ENCODE measurements at places on chromosomes 11 and 22.

DNA sequence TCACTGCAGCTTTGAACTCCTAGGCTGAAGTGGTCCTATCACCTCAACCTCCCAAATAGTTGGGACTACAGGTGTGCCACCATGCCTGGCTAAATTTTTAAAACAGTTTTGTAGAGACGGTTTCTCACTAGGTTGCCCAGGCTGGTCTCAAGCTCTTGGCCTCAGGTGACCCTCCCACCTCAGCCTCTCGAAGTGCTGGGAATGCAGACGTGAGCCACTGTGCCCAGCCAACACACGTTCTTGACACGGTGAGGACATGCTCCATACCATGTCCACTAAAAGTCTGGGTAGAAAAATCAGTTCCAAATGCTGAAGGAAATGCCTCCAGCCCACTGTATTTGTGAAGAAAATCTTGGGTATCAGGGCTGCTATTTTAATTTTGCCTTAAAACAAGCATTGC lies 46.9 kb downstream of the PDHX start:
- DNase-seq, result no peak

GRCh38 chr22:21026783-21027692 lies 5.3 kb downstream of the SLC7A4 start:
- DNase-seq, result peak; percentile 75

GRCh38 chr11:79261684-79262083 lies 179.1 kb downstream of the TENM4 start:
- DNase-seq, result no peak

DNA sequence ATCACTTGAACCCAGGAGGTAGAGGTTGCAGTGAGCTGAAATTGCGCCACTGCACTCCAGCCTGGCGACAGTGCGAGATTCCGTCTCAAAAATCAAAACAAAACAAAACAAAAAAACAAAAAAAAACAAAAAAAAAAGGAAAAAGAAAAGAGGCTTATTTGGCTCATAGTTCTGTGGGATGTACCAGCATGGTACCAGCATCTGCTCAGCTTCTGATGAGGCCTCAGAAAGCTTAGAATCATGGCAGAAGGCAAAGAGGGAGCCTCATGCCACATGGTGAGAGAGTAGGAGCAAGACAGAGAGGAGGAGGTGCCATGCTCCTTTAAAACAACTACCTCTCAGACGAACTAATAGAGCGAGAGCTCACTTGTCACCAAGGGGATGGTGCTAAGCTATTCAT lies 10.6 kb upstream of the PTS start:
- DNase-seq, result no peak

DNA sequence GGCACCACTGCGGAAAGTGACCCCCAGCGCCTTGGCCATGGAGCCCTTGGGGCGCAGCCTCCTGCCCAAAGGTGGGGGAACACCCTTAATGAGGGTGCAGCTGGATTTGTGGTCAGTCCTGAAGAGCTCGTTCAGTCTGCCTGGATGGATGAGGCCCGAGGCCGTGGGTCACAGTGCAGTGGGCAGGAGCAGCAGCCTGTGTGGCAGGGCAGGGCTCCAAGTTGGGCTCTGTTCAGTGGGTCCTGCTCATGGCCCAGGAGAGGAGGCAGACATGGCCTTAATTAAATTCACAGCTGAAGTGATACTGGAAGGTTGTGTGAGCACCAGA lies 33.3 kb downstream of the FAM83F start:
- DNase-seq, result no peak

DNA sequence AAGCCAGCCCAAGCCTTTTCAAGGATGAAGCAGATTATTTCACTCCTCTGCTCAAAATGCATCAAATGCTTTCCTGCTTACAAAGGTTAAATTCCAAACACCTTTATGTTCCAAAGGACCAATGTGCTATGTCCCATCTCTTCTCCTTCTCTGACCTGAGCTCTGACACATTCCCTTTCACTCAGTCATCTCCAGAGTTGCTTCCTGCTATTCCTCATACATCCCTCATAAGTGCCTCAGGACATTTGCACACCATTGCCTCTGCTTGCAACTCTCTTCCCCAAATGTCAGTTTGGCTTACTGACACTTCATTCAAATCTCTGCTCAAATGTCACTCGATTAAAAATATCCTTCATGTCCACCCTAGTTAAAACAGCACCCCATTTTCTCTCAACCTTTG lies 53.3 kb upstream of the BMAL1 start:
- DNase-seq, result no peak

GRCh38 chr11:11141065-11141464 lies 212.0 kb downstream of the CSNK2A3 start:
- no peak for DNase-seq

- DNase-seq, result no peak
Observed at GRCh38 chr22:16603448-16603768, 10.8 kb upstream of the CCT8L2 start.

- no peak for DNase-seq
Observed at GRCh38 chr11:123815122-123815521, 9.0 kb upstream of the OR6M1 start.

GRCh38 chr22:49305214-49305965 lies 522.3 kb downstream of the BRD1 start:
- DNase-seq, result peak; percentile 33

GRCh38 chr22:47884775-47885174 lies 1122.3 kb downstream of the TBC1D22A start:
- DNase-seq, result no peak

- DNase-seq, result no peak
Observed at GRCh38 chr11:10273738-10274137, 20.3 kb downstream of the SBF2 start.

DNA sequence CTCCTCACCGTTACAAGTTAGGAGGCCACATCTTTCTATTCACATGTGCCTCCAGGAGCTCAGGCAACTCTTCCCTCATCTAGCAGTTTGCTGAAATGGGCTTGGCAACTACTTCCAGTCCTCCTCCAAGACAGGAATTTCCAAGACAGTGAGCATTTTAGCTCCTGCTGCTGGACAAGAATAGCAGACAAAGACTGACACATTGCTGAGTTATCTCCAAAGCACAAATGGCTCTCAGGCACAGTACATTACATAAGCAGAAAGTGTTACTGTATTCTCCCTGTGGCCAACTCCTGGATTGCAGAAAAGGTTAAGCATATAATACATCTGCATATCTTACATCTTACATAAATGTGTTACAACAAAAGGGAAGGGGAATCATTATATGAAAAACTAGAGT lies 83.2 kb upstream of the POU2AF2 start:
- DNase-seq, result no peak

GRCh38 chr11:43381802-43382201 lies 23.1 kb downstream of the TTC17 start:
- no peak for DNase-seq

Measured in NCI-H2171 treated with DMSO at 0.1 percent for 48 hours (cell line).